NCI-H1694 treated with DMSO at 0.1 percent for 48 hours (cell line): ENCODE measurements at places on chromosomes 2 and 18.

DNA sequence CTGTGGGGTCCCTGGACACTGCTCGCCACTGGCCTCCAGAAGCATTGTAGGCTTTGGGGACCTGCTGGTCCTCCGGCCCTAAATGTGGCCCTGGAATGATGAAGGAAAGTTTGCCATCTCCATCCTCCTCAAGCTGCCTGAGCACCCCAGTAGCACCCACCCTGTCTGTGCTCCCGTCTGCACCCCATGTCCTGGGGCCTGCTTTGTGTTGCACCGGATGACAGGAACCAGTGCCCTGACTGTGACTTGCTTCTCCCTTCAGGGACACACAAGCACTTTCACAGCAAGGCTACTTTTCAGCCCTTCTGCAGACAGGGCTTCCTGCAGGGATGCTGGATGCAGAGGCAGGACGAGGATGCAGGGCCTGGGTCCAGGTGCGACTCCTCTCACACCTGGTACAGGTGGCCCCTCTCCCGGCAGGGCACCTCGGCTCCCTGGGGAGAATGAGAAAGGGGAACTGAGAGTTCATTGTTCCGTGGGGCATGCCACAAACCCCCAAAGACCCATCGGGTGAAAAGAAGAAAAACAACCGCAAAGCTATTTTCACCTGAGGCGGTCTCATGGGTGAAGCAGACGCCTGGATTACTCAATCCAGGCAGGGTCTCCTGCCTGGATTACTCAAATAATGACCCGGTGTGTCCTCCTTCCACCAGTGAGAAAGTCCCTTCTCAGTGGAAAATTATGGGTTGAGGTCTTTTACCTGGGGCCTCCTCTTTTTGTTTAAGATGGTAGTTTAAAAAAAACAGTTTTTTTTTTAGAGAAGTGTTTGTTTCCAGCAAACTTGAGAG is 74.9 kb downstream of the LONRF2 start:
- no peak for DNase-seq

- no peak for DNase-seq
These were observed 108.2 kb downstream of the TDRD15 start for GRCh38 chr2:21231985-21232384.

GRCh38 chr2:172230332-172230888 is 127.7 kb upstream of the DLX2 start:
- no peak for DNase-seq

- no peak for DNase-seq
These were observed 5.5 kb upstream of the KIAA2012 start for GRCh38 chr2:202067589-202067988.

- DNase-seq, result no peak
These were observed 16.5 kb upstream of the FAHD2A start for GRCh38 chr2:95386031-95386430.

DNA sequence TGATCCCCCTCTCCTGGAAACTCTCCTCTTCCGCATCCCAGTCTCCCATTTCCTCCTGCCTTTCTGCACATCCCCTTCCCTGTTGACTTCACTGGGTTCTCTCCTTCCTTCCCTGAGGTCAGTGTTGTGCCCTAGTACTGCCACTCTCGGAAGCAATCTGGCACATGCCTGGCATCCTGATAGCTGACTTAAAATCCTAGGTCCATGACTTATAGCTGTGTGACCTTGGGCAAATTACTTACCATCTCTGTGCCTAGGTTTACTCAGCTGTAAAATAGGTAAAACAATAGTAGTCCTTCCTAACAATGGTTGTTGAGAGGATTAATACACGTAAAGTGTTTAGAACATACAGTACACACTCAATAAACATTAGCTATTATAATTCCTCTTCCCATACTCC is 9.3 kb downstream of the EVA1A start:
- no peak for DNase-seq

DNA sequence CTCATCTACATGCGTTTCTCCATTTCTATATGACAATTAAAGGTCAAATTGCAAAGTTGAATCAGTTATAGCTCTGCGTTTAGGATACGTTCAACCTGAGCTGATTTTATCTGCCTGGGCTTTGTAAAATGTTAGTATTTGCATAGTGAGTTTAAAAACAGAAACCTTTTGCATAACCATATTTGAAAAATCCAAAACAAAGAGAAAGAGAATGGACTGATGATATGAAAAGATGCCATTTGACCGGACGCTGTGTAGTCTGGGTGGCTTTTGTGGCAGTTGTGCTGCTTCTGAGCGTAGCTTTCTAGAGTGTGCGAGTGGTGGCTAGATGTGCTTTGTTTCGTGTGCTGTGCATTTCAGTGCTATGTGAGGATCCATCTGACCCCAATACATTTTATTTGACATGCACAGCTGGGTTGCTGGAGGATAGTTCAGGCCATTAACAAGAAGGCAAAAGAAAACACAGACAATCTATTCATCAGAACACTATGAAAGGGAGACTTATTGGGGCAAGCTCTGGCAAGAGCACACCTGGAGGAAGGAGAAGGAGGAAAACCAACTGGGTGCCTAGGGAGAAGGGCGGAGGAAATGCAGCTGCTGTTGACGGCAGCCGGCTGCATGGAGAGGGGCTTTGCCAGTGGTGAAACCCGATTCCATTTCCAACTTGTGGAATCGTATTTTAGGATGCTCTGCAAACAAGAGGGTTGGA is 126.8 kb downstream of the ACOXL start:
- DNase-seq, result no peak

DNA sequence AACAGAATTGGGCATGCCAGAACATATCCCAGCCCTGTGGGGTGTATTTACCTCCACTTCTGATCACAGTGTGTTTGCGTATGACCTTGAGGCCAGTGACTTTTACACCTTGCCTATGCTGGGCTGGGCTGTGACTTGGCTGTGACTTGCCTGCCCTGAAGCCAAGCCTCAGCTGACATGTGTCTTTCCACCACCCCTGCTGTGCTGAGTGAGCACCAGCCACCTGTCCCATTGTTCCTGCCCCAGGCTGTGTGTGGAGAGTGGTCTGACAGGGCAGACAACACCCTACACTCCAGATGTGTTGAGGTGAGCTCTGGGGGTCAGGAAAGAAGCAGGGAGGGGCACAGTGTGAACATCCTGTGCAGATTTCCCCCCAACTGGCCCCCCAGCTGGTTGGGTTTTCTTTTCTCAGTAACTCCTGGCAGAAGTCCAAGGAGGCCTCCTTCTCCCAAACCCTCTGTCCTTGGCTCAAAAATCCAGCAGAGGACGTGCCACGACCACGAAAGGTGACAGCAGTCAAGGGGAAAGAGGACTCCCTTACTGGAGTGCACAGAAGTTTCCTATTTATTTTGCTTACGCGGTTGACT is 5.1 kb upstream of the STEAP3 start:
- peak; percentile 91 for DNase-seq

- no peak for DNase-seq
These were observed 137.1 kb upstream of the RMP24 start for GRCh38 chr18:35835366-35835765.

DNA sequence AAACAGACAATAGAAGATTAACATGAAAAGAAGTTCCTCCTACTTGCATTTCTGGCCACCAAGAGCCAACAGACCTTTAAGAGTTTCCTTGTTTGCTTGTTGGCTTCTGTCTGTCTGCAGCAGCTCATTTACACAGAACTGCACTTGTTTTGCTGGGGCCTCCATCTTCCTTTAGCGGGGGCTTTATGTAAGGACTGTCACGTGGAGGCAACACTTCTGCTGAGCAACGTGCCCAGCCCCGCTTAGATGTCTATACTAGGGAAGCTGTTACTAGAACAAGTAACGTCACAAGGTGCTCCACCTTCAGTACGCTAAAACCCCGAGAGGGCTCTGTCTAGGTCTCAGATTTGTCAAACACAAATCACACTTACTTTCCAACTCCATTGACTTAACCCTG is 104.3 kb upstream of the PXDN start:
- DNase-seq, result no peak

GRCh38 chr2:221169724-221170123 is 402.4 kb downstream of the EPHA4 start:
- no peak for DNase-seq

- DNase-seq, result no peak
These were observed 237.7 kb downstream of the EIPR1 start for GRCh38 chr2:3139906-3140305.

DNA sequence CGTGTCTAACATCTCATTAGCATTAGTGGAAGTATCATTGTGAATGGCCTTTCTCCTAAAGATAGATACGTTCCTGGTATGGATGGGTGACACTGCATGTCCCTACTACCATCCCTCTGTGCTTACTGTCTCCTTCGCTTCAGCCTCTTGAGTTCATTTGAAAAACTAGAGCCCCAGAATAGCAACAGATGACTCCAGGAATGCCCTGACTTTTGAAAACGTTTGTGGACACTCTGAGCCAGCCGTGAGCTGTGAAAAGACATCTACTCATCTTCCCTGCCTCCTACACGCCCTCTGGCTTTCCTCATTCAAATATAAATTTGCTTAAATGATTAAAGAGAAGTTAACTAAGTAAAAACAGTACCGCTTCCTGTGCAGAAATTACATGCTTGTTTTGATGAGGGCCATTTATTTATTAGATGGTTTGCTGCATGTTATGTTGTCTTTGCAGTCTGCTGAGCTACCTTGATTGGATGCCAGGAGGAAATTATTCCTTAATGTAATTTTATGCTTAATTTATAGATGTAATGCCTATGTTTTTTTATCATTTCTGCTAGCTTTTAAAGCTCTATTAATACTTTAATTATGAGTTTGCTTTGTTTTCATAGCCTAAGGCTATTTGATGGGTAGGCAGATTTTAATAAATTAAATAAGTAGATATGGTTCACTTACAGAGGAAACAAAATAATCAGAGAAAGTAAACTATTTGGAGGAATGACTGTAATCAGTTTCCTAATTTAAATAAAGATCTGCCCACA is 32.1 kb upstream of the MYO3B start:
- DNase-seq, result peak; percentile 22

DNA sequence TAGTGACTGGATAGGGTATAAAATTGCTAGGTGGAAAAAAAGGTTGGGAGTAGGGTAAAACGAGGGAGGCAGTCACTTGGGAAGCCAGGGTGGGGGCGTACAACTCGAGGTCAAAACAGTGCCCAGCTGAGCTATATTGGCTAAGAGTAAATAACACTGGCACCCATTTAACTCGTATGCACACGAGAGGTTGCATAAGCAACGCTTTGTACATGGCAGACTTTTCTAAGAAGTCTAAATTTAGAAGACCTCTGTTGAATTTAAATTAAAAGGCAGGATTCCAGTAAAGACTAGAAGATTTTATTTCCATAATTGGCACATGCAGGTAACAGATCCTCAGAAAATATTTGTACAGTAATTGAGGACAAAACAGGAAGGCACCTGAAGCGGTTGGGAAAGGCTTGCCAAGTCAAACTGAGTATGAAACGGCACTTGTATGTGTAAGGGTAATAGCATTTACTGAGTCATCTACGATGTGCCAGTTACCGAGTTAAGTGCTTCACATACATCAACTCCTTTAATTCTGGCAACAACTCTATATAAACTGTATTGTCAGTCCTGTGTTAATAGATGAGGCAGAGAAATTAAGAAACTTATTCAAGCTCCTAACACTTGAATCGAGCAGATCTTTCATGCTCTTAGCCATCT is 1.4 kb upstream of the MALT1 start:
- no peak for DNase-seq

GRCh38 chr18:79396431-79397246 is 909 bp downstream of the NFATC1 start:
- no peak for DNase-seq

DNA sequence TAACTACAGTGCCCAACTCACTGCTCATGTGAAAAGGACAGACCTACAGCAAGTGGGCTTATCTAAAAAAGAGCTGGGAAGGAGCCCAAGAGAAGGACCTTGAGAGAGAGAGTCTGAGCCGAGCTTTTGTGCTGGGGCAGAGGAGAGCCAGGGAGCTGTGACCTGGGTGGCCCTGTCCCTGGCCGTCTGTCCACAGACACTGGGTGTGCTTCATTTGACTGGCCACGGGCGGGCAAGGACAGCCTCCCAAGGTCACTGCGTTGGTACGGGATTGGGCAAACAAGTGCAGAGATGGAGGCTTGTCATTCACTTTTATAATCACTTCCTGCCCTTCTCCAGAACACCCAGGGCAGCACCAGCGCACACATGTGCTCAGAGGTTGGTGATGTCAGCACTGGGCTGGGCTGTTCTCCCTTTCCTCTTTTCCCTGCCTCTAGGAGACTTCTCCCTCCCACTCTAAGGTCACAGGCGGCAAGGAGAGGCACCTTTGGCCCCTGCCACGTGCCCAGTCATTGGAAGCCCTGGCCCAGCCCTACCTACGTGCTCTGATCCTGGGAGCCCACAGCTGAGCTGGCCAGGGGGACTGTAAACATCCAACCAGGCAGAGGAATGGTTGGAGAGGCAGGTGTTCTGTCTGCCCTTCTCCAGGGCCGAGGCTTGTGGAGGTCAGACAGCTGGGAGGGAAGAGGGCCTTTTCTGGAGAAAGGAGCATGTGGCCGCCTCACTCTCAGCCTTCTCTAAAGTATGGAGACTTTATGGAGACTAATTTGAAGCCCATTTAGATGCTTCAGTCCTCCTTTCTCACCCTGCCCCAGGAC is 6.4 kb upstream of the PSD4 start:
- no peak for DNase-seq

GRCh38 chr18:56962322-56962721 is 184.6 kb upstream of the BOD1L2 start:
- no peak for DNase-seq

DNA sequence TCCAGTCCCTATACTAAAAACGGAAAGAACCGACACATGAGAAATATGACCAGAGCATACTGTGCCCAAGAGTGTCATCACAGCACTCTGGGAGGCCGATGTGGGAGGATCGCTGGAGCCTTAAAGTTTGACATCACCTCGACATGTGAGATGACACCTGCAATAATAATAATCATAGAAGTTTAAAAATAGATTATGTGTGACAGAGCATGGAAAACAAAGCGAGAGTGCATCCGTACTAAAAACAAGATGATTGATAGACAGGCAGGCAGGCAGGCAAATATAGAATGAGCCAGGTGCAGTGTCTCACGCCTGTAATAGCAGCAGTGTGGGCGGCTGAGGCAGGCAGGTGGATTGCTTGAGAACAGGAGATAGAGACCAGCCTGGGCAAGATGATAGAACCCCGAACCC is 114.8 kb upstream of the ANKRD30BL start:
- DNase-seq, result no peak

DNA sequence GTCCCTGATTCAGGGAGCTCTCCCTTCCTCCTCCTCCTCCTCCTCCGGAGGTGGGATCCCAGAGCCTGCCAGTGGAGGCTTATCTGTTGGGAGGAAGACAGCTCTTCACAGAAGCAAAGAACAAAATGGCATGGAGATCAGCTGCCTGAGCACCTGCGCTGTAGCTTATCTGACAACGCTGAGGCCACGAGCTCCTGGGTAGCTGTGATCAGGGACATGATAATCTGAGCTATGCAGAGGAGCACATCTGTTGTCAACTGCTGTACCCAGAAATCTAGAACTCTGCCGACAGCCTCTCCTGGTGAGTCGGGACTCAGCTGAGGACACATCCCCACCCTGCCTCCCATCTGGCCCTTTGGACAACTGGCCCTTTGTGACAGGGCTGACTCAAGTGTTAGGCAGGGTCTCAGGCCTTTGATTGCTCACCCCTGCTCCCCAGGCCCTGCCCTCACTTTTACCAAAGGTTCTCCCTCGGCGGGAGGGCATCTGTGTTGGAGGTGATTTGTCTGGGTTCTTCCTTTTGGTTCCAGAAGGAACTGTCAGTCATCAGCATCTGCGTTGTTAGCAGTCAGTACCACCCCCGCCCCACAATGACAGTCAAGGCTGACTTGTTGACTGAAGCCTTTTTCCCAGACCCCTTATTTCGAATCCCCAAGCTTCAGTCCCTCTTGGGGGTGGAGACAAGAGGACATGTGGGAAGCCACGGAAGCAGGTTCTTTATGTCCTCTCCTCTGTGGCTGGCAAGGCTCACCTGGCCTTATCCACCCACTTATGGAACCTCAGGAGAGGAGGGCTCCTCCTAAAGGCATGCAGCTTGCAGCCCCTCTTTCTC is 5.9 kb upstream of the CNNM3 start:
- DNase-seq, result no peak
